ENCODE measurements at places on chromosomes 5 and 9.

DNA sequence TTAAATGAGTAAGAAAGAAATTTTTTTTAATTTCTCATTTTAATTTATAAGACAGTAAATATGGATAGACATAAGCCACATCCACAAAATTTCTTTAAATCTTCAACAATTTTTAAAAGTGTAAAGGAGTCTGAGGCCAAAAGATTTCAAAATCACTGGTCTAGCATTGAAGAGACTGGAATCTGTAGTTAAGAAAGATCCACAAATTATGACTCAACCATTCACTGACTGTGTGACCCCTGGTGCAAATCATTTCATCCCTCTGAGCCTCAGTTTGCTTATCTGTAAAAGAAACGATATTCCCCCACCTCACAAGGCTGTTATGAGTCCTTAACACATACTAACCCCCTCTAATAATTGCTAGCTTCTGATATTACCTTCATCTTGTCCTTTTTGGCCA is 98.5 kb downstream of the EBF1 start:
- no peak for DNase-seq

- DNase-seq, result no peak
These were observed 32.2 kb downstream of the CEP120 start for GRCh38 chr5:123391009-123391408.

GRCh38 chr9:76835571-76836283 is 70.2 kb downstream of the PRUNE2 start:
- no peak for DNase-seq

- DNase-seq, result no peak
These were observed 318.1 kb upstream of the DAB2 start for GRCh38 chr5:39742916-39743315.

DNA sequence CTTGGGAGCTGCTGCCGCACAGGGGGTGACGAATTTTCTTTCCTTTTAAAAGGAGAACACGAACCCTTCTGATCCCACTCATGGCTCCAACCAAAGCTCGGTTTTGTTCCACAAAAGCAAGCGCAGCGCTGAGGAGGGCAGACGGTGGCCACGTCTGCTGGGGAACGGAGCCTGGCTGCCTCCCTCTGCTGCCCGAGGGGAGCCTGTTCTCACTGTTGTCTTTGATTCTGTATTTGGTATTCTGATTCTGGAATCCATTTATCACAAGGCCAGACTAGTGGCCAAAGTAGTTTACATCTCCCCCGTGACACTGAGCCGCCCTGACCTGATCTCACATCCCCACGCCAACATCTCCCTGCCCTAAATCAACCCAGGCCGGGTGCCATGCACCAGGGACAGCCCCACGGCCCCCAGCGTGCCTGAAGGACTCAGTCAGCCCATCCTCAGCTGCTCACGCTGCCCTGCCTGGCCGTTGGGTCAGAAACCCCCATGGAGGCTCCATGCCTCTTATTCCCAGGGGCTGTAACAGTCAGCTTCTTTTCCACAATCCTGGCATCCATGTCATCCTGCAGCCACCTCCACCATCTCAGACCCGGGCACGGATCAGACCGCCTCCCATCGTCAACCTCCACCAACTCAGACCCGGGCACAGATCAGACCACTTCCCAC is 6.7 kb upstream of the NSMF start:
- DNase-seq, result no peak

DNA sequence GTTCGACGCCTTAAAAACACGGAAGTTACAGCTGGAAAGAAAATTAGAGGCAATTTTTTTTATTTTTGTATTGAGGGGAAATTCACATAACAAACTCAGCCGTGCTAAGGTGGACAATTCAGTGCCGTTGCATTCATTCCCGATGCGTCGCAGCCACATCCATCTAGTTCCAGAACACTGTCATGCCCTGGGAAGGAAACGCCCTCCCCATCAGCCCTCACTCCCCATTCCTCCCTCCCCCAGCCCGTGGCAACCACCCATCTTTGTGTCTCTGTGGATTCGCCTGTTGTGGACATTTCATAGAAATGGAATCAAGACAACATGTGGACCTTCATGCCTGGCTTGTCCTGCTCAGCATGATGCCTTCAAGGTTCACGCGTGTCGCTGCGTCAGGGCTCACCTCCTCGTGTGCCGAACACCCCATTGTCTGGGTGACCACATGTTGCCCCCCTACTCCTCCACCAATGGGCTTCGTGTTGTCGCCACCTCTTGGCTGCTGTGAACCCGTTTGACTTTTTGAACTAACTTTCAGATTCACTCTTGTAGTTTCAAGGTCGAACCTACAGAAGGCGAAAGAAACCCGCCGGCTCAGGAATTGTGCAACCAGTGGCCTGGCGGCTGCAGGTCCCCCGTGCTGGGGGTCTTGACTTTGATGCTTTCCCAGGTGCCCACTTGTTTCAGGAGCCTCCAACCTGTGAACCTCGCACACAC is 17.4 kb upstream of the CAMSAP1 start:
- no peak for DNase-seq

DNA sequence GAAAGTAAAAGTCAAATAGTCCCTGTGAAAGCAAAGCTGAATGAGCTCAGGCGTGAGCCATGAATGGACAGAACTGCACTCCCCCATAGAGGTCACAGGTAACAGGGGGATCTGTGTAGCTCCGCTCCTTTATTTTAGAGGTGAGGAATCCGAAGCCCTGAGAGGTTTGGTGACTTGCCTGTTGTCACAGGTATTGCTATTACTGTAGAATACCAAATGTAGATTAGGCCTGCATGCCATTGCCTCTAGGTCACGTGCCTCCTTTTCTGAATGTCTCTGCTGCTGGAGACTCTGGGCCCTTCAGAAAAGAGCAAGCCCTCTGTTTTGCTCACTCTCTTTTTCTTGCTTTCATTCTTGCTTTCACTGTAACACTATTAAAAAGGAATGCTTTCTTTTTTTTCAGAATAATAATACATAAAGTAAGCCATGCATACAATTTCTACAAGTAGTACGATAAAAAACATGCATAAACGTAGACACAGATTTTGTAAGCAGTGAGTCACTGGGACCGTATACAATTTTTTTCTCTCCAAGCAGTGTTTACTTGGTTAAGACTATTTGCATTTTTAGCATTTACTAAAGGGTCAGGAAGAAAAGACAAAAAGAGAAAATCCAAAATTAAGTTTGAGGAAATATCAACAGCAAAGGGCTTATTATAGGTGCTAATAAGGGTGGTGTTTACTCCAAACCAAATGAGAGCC is 568.7 kb upstream of the ADAMTS16 start:
- DNase-seq, result peak; percentile 15

DNA sequence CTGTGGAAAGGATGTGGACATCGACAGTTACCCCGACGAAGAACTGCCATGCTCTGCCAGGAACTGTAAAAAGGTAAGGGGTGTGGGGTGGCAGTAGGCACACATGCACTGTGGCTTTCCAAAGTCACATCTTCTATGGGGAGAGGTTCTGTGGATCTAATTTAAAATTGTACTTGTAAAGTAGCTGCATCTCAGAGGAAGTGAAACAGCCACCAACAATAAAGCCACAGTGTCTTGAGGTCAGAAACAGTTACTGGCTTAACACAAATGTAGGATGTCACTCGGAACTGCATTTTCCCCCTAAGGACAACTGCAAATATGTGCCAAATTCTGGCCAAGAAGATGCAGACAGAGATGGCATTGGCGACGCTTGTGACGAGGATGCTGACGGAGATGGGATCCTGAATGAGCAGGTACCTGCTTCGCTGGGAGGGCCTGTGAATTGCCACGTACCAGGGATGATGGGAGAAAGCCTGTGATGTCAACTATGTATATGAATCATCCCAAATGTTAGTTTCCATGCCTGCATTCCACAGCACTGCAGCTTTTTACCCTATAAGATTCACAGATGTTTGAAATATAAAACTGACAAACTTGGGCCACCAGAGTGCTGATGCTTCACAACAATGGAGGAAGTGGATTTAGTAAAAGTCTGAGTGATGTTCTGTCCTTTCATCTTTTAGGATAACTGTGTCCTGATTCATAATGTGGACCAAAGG is 35.3 kb downstream of the THBS4 start:
- no peak for DNase-seq

- DNase-seq, result peak; percentile 91
These were observed 325.4 kb downstream of the TMEM38B start for GRCh38 chr9:106019702-106020101.

DNA sequence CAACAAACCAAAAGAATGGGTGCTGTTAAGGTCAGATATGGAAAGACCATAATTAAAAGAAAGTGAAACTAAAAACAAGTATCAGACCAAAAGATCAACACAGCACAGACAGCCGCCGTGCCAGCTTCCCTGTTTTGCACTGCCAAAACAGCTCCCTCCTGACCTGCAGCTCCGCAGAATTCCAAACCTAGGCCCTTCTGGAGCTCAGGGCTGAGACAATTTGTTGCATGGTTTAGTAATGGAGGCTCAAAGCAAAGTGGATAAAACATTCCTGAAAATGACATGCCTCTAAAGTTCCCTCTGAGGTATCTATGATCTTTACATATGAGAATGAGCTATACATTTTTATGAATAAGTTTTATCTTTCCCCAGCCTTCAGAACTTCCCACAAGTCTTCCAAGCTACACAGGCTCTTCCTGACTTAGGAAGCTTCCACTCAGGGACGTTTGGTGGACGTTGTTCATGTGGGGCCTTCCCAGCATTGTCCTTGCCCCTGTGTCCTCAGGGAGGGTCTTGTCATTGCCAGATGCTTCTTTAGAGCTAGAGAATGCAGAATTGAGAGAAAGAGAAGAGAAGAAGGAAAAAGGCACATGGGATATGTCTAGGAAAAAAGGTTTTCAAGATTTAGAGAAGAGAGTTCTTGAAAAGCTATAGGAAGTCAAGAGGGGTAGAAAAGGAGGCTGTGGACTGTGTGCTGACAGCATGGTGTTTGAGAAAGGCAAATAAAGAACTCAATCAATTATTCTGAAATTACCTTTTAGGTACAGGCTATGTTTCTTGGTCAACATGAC is 28.4 kb upstream of the SSBP2 start:
- no peak for DNase-seq

DNA sequence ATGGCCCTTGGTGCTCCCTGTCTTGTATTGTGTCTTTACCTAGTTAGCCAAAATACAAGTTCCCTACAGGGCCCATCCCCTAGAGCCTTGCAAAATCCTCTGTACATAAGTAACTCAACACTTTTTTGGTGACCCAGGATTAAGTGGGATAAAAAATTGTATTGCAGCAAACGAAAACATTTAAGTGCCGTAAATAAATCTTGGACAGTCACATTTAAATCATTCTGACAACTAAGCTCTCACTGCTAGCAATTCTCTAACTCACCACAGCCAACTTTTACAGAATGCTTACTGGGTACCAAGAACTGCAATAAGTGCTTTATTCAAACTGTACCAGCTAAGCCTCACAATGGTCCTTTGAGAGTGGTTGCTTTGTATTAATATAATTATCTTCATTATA is 56.6 kb downstream of the GNAQ start:
- no peak for DNase-seq

DNA sequence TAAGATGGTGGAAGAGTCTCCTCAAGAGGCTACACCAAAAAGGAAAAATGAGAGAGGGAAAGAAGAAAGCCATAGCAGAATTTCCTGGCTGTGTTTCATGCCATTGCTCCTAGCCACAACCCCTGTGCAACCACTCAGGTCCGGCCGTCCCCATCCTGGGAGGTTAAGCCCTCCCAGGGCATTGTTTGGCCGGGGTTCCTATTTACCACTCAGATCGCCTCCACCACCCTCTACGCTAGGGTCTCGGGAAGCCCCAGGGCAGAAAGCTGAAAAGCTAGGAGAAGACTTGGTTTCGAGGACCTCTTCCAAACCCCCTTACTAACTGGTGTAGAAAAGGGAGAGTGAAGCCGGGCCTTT is 715 bp downstream of the RC3H2 start:
- DNase-seq, result peak; percentile 42

GRCh38 chr5:178201221-178201926 is 3.0 kb upstream of the HNRNPAB start:
- DNase-seq, result no peak

DNA sequence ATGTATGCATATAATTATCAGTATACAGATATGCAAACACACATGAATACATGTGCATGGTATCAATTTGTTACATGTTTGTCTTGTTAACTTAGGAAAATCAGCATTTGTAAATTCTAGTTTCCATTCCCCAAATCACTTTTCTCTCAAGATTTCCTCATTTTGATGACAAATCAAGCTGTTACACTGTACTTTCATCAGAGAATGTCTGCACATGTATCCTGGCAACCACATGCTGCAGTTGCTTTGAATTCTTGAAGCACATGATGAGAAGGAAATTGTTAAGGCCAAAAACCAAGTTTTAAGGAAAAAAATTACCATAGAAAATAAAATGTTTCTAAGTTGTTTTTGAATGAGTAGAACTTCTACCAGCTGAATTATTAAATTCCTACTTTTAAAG is 1834.5 kb downstream of the EFNA5 start:
- no peak for DNase-seq

GRCh38 chr5:39700523-39700922 is 275.7 kb upstream of the DAB2 start:
- DNase-seq, result no peak

GRCh38 chr5:152883066-152883775 is 478.1 kb upstream of the NMUR2 start:
- DNase-seq, result no peak

- no peak for DNase-seq
These were observed 9.6 kb downstream of the C9orf152 start for GRCh38 chr9:110198357-110198756.

- DNase-seq, result no peak
These were observed 130.0 kb upstream of the LHFPL2 start for GRCh38 chr5:78778538-78778937.

- DNase-seq, result no peak
These were observed 20.9 kb upstream of the SPINK14 start for GRCh38 chr5:148147415-148147814.

GRCh38 chr9:124782661-124783574 is 6.0 kb downstream of the OLFML2A start:
- no peak for DNase-seq

DNA sequence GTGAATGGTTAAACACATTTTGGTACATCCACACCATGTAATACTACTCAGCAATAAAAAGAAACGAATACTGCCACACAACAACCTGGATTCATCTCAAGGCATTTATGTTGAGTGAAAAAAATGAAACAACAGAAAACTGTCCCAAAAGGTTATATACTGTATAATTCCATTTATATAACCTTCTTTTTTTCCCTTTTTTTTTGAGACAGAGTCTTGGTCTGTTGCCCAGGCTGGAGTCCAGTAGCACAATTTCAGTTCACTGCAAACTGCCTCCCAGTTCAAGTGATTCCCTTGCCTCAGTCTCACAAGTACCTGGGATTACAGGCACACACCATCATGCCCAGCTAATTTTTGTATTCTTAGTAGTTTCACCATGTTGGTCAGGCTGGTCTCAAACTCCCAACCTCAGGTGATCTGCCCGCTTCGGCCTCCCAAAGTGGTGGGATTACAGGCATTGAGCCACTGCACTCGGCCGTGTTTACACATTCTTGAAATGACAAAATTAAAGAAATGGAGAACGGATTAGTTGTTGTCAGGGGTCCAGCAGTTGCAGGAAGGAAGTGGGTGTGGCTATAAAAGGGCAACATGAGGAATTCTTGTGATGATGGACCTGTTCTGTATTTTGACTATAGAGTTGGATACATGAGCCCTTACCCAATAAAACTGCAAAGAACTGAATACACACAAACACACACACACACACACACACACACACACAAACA is 17.4 kb downstream of the PPP6C start:
- DNase-seq, result no peak

GRCh38 chr5:24444414-24444813 is 200.4 kb downstream of the CDH10 start:
- no peak for DNase-seq

- no peak for DNase-seq
These were observed 140.6 kb upstream of the SLC12A2 start for GRCh38 chr5:127943061-127943371.
